ENCODE measurements at places on chromosomes 13 and 19. TPM values are rescaled to one million over a fixed set of nuclear protein-coding genes. Genes with fewer than 3 reads are reported as not detected.

The KCTD15 gene
- 79.5 TPM for total RNA-seq

DNA sequence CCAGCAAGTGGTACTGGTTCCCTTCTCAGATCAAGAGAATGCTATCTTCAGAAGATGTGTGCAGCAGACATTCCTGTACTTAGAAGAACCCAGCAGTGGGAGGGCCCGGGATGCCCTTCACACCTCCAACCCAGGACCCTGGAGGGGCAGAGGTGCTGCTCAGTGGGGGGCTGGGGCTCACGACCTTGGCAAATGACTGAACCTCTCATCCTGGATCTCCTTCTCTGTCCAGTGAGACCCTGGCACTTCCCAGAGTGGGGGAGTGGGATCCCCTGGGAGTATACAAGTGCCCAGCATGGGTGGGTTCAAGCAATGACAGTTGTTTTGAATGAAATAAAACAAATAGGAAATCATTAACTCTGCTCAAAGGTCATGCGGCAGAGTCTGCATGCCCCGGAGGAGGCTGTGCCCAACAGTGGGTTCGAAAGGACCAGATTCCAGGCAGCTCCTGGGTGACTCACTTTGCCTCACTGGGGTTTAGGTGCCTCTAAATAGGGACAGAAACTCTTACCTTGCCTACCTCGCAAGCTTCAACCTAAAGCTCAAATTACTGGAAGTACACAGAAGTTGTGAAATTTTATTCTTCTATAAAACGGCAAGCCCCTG, 26.9 kb downstream of the GGACT start:
- no peak for DNase-seq

GRCh38 chr13:99059498-99060075, 81.7 kb upstream of the DOCK9 start:
- DNase-seq: no peak

DNA sequence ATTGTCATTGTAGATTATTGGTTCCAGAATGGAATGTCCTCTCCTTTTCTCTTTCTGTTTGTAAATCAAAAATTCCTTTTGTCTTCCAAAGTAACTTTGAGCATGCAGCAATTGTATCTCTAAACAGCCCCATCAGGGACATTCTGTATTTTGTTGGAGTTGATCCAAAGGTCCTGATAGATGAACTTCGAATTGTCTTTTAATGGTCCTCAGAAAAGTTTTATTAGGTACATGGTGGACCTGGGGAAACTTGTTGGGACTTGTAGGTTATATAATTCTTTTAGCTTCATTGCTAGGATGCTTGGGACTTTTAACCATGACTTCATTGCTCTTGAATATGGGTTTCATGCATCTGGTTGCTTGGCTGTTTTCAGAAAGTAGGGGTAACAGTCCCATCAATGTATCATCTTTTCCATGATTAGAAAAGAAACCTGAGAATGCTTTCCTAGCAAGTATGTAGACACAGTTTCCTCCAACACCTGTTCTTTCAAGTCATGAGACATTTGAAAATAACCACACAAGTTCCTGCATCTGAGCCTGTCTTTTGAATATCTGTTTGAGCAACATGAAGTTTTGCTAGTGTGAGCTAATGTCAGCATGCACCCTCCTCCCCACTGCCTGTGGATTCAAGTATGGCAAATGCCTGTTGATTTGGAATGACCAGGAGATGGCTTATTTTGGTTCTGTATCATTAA, 413.1 kb downstream of the KCNRG start:
- DNase-seq: no peak

DNA sequence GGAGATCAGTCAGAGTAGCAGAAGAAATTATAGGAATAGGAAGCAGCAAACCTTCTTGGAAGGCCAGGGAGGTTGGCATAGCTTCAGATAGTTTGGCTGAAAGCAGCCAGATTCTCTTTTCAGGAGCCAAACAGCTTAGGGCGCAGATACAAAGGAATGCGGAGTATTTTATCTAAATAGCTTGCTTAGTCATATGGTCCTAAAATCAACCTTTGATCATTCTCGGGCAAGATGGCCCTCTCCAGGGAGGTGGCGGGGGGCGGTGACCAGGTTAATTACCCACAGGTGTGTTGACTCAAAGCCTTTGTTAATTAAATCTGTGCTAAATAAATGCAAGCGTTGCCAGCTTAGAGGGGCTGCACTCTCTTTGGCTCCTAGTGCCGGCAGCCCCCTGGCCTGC, 12.5 kb upstream of the NCR1 start:
- DNase-seq: no peak

The TSSK6 gene
- 4.9 TPM for total RNA-seq

DNA sequence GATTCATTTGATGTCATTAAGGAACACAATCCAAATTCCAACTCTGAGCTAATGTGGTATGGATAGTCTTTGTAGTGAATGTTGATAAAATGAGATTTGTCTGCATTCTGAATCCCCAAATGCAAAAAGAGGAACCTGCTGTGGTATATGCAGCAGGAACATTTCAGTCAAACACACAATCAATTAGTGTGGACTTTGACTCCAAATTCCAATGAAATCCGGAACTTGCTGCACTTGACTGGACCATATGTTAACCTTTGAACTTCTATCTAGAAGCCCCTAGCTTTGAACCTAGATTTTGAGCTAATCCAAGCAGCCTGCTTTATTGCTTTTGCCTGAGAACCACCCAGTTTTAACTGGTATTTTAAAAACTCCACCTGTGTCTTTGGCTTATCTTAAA, 341.3 kb downstream of the SPRY2 start:
- no peak for DNase-seq

- DNase-seq: no peak
Measured at GRCh38 chr13:21008026-21008425, 53.4 kb downstream of the LATS2 start.

- DNase-seq: no peak
Measured at GRCh38 chr13:75327135-75327510, 154.8 kb downstream of the TBC1D4 start.

- peak; percentile 35 for DNase-seq
Measured at GRCh38 chr19:17332677-17333581, 1.7 kb downstream of the ANO8 start.

DNA sequence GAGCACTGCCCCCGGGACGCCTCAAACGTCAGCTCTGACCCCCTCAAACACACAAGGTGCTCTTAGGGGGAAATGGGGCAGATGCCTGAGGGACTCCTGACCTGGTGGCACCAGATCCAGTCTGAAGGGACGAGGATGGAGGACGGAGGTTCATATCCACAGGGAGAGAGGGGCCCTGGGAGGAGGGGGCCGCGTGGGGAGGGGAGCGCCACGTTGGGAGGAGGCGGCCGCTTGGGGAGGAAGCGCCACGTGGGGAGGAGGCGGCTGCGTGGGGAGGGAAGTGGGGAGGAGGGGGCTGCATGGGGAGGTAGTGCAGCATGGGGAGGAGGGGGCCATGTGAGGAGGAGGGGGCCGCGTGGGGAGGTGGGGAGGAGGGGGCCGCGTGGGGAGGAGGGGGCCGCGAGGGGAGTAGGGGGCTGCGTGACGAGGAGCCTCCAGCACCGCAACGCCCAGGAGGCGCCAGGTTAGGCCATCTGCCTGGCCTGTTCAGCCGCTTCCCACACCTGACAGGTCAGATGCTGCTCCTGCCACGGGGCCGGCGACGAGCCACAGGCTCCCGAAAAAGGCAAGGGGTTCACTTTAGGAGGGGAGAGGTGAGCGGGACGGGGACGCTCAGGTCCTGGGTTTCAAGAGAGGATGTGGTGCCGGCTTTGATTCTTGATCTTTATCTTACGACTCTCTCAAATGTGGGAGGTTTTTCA, 36.7 kb upstream of the C13orf46 start:
- no peak for DNase-seq

The RFPL4AL1 gene
- total RNA-seq: not detected

DNA sequence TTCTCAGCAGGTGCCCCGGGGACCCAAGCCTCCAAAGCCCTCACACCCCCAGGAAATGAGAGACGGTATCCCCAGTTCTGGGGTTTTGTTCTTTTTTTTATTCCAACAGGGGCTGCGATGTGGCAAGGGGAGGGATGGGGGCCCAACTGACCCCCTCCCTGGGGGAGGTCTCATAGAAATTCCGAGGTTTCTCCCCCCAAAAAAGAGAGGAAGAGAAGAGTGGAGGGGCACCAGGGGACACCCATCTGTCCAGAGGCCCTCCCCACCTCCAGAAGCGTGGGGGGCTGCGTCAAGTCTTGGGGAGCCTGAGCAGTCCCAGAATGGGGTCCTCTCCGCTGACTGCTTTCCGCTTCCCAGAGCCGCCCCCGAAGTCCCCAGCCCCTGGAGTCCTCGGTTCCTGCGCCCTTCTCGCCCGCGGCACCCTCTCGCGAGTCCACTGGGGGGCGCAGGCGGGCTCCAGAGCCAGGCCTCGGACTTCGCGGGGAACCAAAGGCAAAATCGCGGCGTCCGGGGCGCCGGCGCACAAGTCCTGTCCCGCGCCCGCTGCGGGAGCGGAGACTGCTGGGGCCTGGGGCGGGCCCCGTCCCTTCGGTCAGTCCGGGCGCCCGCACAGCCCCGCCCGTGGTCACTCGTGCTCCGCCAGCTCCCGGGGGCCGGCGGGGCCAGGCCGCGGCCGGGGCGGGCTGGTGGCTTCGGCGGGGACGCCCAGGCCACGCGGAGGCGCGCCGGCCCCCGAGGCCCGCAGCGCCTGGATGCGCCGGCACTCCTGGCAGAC, 4.4 kb upstream of the ATP1A3 start:
- peak; percentile 10 for DNase-seq

GRCh38 chr13:44865722-44866410, 123.4 kb downstream of the NUFIP1 start:
- no peak for DNase-seq

Data from bronchial epithelial cell (primary cell).